Kasumi-1 (cell line): ENCODE measurements at places on chromosomes 2 and 18.

- DNase-seq, result no peak
Measured at GRCh38 chr2:33633315-33633714, 34.2 kb upstream of the FAM98A start.

GRCh38 chr18:48445540-48445939, 36.4 kb upstream of the ZBTB7C start:
- DNase-seq, result peak; percentile 91

DNA sequence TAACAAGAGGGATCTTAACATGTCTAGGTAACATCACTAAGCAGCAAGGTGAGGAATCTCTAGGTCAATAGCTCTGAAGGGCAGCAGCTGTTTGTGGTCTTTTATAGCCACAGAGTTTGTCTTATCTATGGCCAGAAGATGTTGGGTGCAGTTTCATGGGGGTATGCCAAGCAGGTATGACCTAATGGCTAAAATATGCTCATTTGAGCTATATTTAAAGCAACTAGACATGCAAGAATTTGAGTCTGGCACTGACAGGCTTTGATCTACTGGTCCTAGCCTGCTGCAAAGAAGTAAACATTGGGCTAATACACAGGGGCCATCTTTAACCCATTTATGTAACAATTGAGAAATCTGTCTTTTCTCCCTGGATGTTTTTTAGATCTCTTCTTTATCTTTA, 13.9 kb upstream of the UGP2 start:
- DNase-seq, result no peak

DNA sequence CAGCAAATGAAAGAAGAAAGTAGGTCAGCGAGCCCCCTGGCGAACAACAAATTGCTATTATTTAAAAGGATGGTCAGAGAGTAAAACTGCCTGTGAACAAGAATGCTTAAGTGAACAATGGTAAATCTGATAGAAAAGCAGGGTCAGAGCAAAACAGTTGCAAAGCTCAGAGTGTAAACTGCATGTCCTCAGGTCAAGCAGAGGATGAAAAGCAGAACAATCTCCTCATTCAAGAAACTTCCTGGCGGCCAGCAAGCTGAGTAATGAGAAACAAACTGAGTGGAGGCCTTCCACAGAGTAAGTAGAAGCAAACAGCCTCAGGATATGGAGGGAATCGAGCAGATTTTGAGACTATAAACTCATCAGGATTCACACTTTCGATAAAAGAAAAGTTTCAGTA, 117.9 kb downstream of the PPP1R1C start:
- no peak for DNase-seq

GRCh38 chr18:76923485-76924085, 101.2 kb downstream of the ZNF236 start:
- no peak for DNase-seq

GRCh38 chr18:48284743-48285142, 124.4 kb downstream of the ZBTB7C start:
- DNase-seq, result no peak

GRCh38 chr2:209974576-209974975, 27.9 kb upstream of the RPE start:
- no peak for DNase-seq

GRCh38 chr2:64263315-64263714, 119.1 kb upstream of the PELI1 start:
- no peak for DNase-seq

DNA sequence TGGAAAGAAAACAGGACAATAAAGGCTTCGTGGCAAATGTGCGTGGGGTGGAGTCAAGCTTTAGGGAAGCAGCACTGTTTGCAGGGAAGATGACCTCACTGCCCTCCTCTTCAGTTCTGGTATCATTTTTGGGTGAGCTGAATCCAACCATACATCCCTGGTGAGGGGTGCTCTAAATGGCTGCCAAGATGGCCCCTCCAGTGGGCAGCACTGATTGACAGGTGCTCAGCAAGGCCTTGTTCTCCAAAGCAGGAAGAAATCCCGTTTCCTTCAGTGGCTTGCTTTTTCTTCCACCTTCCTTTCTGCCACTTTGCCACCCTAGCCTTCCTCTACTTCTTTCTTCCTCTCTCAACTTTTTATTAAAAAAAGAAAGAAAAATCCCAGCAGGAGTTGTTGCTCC, 132.8 kb upstream of the SP5 start:
- no peak for DNase-seq

GRCh38 chr18:79405019-79405780, 9.5 kb downstream of the NFATC1 start:
- no peak for DNase-seq

DNA sequence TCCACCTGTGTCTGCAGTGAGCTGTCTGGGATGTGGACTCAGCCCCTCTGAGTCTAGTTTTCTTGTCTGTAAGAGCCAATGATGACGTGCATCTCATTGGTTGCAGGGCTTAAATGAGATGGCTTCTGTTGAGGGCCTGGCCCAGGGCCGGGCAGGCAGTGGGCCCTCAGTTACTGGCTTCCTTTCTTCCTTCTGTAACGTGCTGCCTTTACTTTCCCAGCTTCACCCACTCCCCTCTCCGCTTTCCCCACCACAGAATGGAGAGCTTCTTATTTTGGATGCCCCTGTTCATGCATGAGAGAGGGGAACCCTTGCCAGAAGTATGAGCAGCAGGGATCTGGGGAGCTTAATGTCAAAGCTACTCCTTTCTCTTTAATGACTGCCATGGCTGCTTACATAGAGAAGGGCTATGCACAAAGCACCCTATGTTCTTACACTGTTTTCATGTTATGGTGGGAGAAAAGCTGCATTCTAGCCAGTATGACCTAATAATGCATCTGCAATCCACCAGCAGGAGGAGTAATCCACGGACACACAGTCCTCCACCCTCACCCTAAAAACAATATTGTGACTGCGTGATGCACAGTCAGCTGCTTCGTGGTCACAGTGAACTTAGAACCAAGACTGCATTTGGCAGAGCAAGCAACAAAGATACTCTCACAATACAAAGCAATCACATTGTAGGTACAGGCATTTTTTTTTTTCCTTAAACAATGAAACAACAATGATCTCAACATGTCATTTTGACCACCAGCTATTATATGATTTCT, 37.2 kb downstream of the CREG2 start:
- DNase-seq, result no peak

- DNase-seq, result no peak
Measured at GRCh38 chr2:212811036-212811805, 272.6 kb upstream of the ERBB4 start.

DNA sequence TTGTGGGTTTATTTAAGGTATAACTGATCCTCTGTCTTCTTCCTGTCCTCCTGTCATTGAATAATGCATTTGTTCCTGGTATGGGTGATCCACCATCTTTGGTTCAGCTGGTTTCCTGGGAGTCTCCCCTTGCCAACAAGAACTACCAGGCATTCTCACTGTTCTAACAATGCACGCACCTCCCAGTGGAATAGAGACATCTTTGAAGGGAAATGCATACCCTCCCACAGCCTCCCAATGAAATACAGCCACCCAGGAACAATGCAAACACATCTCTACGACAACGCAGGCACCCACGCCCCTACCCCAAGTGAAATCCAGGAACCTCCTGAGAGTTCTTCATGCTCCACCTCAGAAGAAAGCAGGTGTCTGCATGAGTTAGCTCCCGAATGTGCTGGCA, 318.0 kb downstream of the SOX11 start:
- DNase-seq, result no peak

GRCh38 chr2:226048611-226049010, 649.1 kb downstream of the NYAP2 start:
- DNase-seq, result no peak

GRCh38 chr2:121359170-121359569, 74.2 kb upstream of the TFCP2L1 start:
- DNase-seq, result no peak

GRCh38 chr18:12449051-12449785, 41.5 kb downstream of the PRELID3A start:
- DNase-seq, result no peak

- DNase-seq, result no peak
Measured at GRCh38 chr2:7190587-7191324, 273.5 kb downstream of the RNF144A start.

GRCh38 chr18:1252534-1252933, 347.9 kb downstream of the ADCYAP1 start:
- no peak for DNase-seq

DNA sequence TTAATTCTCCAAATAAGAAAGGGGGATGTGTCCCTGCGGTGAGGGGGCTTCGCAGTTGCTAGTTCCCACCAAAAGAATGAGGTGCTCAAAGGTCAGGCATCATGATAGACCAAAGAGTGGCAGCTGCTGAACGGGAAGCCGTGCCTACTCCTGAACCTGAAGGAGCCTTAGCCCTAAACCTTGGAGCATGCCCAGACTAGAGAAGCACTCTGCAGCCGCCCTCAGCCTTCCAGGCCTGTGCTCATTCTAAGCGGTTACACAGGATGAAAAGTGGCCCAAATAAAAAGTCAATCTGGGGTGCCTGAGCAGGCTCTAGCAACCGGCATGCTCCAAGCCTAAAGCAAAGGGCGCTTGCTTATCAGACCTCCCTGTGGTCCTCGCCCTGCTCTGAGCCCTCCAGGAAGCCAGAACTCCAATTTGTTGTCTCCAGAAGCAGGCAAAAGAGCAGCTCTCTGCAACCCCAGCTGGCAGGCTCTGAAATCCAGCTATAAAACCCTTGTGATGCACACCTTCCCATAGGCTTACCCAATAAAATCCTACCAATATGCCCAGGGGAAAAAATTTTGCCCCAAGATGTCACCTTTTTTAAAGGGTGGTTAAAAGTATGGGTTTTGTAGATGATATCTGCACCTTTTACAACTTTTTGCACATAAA, 17.5 kb downstream of the UXS1 start:
- no peak for DNase-seq

DNA sequence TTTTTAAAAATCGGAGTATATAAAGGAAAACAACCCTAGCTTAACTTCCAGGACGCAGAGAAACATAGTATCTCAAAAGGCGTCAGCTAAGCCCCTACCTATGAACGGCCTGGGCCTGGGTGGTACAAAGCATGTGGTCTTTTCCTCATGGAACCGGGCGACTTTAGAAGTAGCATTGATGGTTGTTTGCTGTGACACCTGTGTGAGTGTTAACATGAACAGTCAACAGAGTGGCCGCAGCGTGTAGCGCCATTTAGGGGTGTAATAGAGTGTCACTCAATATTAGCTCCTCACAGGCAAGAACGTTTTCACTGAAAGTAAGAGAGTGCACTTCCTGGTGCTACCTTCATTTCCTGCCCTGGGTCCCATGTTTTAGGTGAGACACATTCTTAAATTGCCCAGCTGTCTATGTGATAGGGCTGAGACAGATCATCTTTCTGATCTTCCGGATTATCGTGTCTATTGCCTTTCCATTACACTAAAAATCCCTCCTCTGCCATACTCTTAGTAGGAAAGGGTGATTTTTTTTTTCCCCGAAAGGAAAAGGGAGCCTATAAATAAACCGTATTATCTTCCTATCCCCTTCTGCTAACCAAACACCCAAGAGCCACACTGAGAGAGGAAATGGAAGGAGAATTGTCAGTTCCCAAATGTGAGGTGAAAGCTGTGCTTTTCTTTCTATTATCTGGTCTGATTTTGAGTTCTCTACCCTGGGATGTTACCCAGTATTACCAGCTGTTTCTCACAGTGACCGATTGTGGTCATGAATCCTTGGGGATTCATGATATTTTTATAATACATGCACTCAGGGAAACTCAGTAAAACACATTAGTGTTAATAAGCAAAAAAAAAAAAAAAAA, 1.3 kb downstream of the GORASP2 start:
- DNase-seq, result peak; percentile 75

- DNase-seq, result no peak
Measured at GRCh38 chr18:30450927-30451326, 591.6 kb downstream of the DSC3 start.

- DNase-seq, result no peak
Measured at GRCh38 chr2:39416140-39416539, 20.9 kb downstream of the MAP4K3 start.

GRCh38 chr2:98709535-98709934, 21.4 kb downstream of the MGAT4A start:
- DNase-seq, result no peak

- DNase-seq, result no peak
Measured at GRCh38 chr2:133812826-133813617, 244.8 kb upstream of the NCKAP5 start.

GRCh38 chr2:227153758-227154486, 10.1 kb downstream of the COL4A4 start:
- no peak for DNase-seq

- no peak for DNase-seq
Measured at GRCh38 chr2:146321175-146321574, 1523.7 kb upstream of the ACVR2A start.

DNA sequence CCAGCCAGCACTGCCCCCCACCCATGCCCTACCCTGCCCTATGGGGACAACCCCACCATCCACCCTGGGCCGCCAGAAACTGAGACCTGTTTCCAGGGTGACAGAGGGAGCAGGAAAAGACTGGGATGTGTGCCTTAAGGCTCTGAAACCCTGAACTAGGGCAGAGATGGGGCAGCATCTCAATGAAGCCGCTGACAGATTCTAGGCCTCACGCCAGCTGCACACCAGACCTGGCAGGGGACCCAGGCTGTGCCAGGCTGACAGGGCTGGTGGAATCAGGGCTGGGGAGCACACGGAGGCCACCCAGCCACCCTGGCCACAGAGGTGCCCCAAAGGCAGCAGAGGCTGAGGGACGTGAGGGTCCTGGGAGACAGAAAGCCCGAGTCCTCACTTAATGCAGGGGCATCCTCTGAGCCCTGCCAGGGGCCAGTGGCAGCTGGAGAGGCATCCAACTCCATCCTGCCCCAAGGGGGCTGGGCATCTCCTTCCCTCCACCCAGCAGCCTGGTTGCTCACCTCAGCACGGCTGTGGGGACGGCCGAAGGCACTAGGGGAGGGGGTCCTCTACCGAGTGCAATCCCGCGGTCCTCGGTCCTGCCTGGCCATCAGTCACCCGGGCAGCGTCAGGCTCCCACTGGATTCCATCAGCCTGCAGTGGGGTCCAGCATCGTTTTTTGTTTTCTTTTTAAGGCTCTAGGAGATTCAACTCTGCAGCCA, 169.2 kb downstream of the ZFP36L2 start:
- no peak for DNase-seq

GRCh38 chr2:11990576-11990975, 244.1 kb downstream of the LPIN1 start:
- DNase-seq, result peak; percentile 49

DNA sequence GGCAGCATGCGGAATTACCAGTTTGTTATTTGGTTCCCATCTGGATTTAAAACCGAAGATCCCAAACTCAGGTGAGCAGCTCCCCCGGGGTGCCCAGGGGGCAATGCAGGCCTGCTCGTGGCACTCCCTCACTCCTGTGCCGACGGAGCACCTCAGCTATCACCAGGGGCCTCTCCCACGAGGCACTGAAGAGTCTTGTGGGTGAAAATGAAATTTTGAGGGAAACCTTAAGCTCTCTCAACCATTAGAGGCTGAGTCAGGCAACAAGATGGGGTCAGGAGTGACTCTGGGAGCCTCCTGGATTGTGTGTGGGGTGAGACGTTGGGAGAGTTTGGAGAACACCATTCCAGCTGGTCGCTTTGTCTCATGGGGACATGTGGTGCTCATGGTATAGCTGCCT, 189.0 kb downstream of the PRKCE start:
- DNase-seq, result no peak

DNA sequence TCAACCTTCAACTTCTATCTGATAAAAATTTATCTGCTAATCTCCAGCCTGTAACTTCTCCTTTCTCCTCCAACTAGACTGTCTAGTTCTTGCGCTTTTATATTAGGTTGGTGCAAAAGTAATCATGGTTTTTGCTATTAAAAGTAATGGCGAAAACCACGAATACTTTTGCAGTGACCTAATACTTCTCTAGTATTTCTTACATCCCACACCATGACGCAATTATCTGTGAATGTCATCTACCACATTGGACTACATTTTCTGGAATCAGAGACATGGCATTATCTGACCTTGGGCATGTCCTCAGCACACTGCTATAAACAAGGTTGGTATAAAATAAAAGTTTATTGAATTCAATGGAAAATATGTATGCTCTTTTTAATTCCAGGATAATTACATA, 370.2 kb upstream of the LYPD1 start:
- DNase-seq, result no peak
